ENCODE measurements at places on chromosomes 12 and 14.

- DNase-seq = no peak
Measured at GRCh38 chr14:83291714-83292113, 1758.1 kb upstream of the SEL1L start.

DNA sequence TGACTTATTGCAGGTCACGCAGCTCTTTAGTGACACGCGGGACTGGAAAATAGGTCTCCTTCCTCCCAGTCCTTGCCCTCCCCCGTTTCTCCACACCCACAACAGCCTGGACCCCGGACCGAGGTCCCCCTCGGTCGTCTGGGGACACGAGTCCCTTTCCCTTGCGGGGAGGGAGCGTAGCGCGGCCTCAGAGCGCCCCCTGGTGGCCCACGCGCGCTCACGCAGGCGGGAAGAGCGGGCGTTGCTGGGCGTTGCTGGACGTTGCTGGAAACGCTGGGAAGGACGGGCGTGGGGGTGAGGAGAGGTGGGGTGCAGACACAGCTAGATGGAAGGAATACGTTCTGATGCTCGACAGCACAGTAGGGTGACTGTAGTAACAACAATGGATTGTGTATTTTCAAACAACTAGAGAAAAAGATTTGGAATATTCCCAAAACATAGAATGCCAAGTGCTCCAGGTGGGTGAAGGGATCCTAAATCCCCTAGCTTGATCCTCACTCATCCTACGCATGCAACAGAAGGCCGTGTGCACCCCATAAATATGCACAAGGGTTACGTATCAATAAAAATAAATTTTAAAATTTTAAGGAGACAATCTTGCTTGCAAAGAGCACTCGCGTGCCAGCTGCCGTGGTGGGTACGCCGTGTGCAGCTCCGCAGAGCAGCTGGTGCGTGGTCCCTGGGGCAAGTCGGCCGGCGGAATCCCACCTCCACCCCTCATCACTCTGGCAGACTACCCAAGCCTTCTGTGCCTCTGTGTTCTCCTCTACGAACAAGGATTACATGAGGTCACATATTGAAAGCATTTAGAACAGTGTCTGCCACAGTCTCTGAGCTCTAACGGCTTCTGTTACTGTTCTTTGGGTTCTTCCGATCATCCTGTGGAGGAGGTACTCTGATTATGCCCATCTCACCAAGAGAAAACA is 87.4 kb downstream of the B4GALNT3 start:
- DNase-seq = peak; percentile 70

DNA sequence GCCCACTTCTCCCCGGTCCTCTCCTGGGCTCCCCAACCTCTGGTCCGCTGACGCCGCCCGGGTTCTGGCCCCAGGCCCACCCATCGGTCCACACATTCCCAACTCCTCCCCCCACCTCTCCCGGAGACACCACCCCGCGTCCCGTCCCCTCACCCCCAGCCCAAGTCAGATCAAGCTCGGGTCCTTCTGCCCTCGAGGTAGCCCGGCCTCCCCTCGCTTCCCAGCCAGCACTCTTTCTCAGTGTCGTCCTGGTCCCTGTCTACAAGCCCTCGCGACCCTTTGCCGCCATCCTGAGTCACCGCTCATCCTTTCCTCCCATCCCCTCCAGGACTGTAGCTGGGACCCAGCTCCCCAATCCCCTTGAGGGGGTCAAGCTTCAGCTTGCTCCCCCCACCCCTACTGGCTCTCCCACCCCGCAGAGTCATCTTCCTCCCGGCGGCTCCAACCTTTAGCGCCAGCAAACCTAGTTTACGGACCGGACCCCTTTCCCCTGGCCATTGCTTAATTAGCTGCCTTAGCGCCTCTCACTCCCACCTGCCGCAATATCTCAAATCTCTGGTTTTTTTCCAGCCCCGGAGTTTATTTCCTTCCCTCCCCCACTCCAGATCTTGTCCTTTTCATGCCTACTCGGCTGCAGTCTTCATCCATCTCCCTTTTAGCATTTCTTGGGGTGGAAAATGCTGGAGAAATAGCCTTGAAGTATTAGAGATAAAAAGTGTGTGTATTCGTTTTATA is 1.1 kb downstream of the PPP4R4 start:
- peak; percentile 27 for DNase-seq

DNA sequence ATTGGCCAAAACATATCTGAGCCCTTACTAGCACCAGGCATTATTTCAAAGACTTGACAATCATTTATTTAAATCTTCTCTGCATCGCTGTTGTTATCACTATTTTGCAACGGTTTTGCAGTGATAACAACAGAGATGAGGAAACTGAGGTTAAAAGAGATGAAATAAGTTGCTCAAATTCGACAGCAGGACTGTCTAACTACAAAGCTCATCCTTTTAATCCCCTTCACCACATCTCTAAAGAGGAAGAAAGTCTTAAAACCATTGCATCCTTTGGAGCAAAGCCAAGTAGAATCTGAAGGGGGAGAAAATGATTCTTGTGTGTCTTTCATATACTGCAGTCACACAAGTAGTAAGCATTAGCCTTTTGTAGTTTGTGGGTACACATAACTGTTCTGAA is 14.8 kb upstream of the ETNK1 start:
- DNase-seq = no peak

- no peak for DNase-seq
Measured at GRCh38 chr12:58616618-58617017, 303.7 kb downstream of the LRIG3 start.

- DNase-seq = no peak
Measured at GRCh38 chr14:96917442-96917963, 120.3 kb downstream of the VRK1 start.

- DNase-seq = no peak
Measured at GRCh38 chr14:18660585-18660922, 59.6 kb downstream of the OR11H12 start.

DNA sequence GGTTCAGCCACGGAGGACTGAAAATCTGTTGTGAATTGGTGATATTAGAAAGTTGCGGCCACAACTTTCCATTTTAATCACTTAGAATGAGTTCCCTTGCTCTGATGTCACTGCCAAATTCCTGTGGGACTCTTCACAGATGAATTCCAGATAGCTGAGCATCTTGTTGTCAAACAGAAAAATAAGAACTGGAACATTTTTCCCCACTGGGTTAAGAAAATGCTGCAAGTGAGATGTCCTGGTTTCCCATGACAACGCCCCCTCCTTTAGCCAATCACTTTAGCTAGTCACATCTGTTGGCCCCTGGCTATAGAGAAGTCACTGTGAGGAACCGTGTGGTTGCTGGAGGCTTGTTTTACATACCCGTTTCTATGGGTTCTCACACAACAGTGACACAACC is 135.9 kb downstream of the KTN1 start:
- DNase-seq = no peak

GRCh38 chr12:100266585-100266834 is 369 bp downstream of the DEPDC4 start:
- no peak for DNase-seq

GRCh38 chr12:14766649-14767215 is 36.5 kb downstream of the WBP11 start:
- no peak for DNase-seq

GRCh38 chr14:90454041-90455000 is 57.5 kb downstream of the CALM1 start:
- DNase-seq = no peak

GRCh38 chr12:64418209-64418608 is 14.0 kb downstream of the XPOT start:
- DNase-seq = no peak

DNA sequence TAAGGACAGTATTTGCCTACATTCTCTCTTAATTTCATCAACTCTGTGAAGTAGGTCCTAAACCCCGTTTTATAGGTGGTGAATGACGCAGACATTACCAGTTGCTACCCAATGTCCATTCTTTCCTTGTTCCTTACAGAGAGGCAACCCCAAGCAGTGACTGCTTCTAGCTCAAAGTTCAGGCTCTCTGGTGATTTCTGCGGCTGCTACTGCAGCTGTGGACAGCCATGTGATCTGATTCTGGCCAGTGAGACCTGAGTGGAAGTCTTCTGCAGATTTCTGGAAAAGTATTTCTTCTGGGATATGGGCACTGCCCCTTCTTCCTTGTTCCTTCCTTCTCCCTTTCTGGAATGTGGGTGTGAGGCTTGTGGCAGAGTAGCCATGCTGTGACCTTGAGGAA is 82.9 kb downstream of the ARF6 start:
- DNase-seq = no peak

DNA sequence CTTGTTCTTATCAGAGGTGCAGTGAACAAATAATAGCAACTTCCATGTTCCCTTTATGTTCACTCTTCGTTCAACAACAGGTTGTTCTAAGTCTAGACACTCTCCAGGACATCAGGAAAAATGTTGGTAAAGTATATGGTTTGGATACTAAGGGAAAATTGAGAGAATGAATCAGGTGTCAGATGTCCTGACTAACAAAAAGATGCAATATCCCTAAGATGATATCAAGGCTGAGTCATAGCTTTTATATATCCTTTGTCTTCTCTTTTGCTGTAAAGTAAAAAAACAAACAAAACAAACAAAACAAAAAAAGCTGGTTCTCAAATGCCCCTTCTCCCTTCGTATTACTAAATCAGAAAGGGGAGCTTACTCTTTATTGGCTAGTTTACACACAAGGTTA is 11.1 kb downstream of the GLIPR1L1 start:
- DNase-seq = no peak

- no peak for DNase-seq
Measured at GRCh38 chr14:34604995-34605394, 25.0 kb downstream of the SNX6 start.

Measured in memory B cell (primary cell).